Hematopoietic multipotent progenitor cell treated with erythropoietin and hydrocortisone succinate and interleukin-3 and kit ligand, for 4 days (in vitro differentiated cells): ENCODE measurements at places on chromosomes 11 and 22.
A peak's percentile ranks its signal among the peaks of the same experiment; 100 is the strongest.

- no peak for DNase-seq
Measured at GRCh38 chr22:47068626-47068996, 306.2 kb downstream of the TBC1D22A start.

DNA sequence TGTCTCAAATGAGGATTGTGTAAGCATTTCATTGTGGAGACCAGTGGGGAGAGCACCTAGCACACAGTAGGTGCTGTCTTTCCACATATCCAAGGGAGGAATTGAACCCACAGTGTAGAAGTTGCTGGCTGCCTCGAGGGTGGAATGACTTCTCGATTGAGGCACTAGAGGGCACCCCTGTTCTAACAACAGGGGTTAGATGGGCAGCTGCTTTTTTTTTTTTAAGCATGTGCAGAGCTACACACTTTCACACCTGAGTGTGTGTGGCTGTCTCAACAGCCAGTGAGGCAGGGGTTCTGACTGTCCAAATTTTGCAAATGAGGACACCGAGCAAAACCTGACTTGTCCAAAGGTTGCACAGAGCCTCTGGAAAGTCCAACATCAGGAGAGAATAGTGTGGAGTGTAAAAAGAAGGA, 118.2 kb upstream of the CRYBB3 start:
- peak; percentile 79 for DNase-seq

DNA sequence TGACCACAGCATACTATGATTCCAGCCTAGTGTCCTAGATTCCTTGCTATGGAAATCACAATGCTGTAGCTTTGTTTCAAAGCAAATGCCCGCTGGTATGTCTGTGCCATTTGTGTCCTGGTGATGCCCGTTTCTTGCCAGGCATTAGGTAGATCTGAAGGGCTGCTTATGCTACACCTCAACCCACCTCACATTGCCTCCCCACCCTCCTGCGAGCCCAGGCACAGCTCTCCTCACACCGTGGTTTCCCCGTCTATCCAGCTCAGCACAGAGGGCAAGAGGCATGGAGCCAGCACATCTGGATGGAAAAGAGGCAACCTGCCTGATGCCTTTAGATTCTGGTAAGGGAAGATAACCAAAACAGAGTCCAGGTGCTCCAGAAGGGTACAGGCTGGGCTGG, 307.4 kb upstream of the B3GAT1 start:
- DNase-seq = no peak

- DNase-seq = peak; percentile 71
Measured at GRCh38 chr22:32515084-32515483, 40.5 kb downstream of the FBXO7 start.

- no peak for DNase-seq
Measured at GRCh38 chr22:46450931-46451561, 86.4 kb downstream of the CELSR1 start.
